ENCODE measurements at places on chromosomes 2 and 18. TPM values are rescaled to one million over a fixed set of nuclear protein-coding genes. Genes with fewer than 3 reads are reported as not detected.

Gene TMEM237
- 22.3 TPM for total RNA-seq

GRCh38 chr2:102619414-102620319 is at the start of gene SLC9A2:
SLC9A2 (plus strand) TSS chr2:102619553; CDS start chr2:102619849, 296 bp downstream.
- H3K27ac ChIP-seq = peak within 1 kb of the TSS; percentile 27
- peaks cover 6% of the 10 kb centered on the region for H3K36me3 ChIP-seq
- H3K4me1 ChIP-seq = peaks cover 8% of the 10 kb centered on the region
- peak within 1 kb of the TSS; percentile 87 for H3K4me3 ChIP-seq
- DNase-seq = peak; percentile 42

- no peak overlapping the region for H3K4me3 ChIP-seq
- H3K27me3 ChIP-seq = peaks cover 8% of the 10 kb centered on the region
- no peaks in the 10 kb centered on the region for H3K36me3 ChIP-seq
- no peak for DNase-seq
These were observed 119.5 kb upstream of the ZFP36L2 start for GRCh38 chr2:43345872-43346271.

DNA sequence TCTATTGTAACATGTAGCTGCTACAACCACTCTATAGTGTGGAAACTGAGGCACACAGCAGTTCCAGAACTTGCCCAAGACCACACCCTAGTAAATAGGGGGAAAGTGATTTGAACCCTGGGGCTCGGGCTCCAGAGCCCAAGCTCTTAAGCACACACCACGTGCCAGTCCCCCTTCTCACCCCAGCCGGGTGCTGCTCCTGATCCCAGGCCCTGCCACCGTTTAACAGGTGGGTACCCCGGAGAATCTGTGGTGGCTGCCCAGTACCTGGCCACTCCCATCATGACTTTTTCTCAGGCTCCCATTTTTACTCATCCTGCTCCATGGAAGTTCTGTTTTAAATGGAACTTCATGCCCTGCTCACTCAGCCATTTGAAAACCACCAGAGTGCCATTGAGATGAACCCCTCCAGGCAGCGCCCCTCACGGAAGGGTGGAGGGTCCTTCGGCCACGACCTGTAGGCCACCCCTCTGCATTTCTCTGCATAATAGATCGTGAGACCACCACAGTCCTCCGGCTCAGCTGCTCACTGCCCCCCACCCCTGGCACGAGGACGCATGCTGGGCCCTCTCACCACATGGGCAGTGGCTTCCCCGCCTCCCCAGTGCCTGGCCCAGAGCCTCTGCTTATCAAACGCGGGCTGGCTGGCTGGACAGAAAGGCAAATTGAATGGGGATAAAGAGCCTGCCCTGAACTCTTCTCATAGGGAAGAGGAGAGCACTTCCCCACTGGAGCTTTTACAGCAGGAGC is 42.1 kb downstream of the TMEM37 start:
- no peaks in the 10 kb centered on the region for H3K4me1 ChIP-seq
- DNase-seq = no peak
- no peaks in the 10 kb centered on the region for H3K36me3 ChIP-seq
- H3K27me3 ChIP-seq = peaks cover 4% of the 10 kb centered on the region
- no peak overlapping the region for H3K4me3 ChIP-seq
- H3K27ac ChIP-seq = no peak overlapping the region

GRCh38 chr2:241739177-241739576 is 4.7 kb downstream of the D2HGDH start:
- H3K4me3 ChIP-seq = peak overlapping the region; percentile 23
- H3K27me3 ChIP-seq = peaks cover 4% of the 10 kb centered on the region
- H3K36me3 ChIP-seq = peaks cover 4% of the 10 kb centered on the region
- H3K27ac ChIP-seq = no peak overlapping the region
- H3K4me1 ChIP-seq = peaks cover 4% of the 10 kb centered on the region

DNA sequence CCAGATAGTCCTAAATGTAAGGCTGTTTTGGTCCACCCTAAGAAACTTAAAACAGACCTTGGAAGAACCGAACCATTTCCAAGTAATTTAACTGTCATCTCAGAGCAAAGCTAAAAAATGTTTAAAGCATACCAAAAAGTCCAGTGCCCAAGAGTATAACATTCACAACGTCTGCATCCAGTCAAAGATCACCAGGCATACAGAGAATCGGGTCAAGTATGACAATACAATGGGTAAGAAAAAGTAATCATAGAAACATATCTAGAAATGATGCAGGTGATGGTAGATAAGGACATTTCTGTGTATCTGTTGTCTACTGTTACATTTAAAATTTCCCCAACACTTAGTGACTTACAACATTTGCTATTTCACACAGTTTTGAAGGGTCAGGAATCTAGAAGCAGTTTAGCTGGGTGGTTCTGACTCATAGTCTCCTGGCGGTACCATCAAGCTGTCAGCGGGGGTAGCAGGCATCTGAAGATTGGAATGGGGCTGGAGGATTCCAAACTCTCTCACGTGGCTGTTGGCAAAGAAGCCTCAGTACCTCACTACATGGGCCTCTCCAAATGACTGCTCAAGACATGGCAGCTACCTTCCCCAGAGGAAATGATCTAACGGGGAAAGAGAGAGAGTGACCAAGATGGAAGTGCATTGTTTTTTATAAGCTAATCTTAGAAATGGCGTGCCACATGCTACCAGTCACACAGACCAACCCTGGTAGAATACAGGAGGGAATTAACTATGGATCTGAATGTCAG is 36.6 kb upstream of the DYNC2LI1 start:
- no peaks in the 10 kb centered on the region for H3K36me3 ChIP-seq
- H3K4me1 ChIP-seq = no peaks in the 10 kb centered on the region
- DNase-seq = no peak
- no peaks in the 10 kb centered on the region for H3K27me3 ChIP-seq

Measured in endothelial cell (in vitro differentiated cells).